NCI-H1105 (cell line): ENCODE measurements at places on chromosomes 1 and 21.

DNA sequence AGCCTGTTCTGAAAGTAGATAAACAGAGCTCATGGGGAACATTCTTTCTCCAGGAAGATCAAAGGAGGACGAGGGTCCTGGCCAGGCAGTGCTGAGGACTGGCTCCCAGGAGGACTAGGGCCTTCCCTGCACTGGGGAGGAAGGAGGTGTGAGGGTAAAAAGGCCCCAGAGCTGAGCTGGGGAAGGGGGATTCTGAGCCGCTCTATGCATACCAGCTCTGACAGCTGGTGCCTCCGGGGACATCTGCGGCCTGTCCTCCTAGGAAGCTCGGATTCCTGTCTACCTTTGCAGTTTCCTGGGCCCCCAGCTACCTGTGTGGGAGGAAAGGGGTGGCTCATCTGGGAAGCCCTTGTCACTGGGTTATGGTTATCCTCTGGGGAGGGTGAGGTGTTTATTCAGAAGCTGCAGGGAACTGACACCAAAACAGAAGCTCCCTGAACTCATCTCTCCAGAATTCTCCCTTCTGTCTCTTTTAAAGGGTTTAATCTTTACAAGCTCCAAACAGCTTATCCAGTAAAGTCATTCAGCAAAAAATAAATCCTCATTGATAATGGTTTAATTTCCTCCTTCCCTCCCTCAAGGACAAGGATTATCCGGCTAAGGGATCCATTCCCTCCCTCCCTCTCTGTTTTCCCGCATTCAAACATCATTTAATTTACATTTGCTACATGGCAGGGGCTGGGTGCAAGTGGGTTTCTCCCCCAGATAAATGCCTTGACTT is 31.0 kb downstream of the NENF start:
- DNase-seq, result no peak

GRCh38 chr21:42096566-42096965 is 25.4 kb downstream of the UMODL1 start:
- DNase-seq, result no peak

- no peak for DNase-seq
Measured at GRCh38 chr1:210792250-210793102, 341.5 kb downstream of the KCNH1 start.

GRCh38 chr1:41517062-41517438 is 32.6 kb upstream of the EDN2 start:
- peak; percentile 24 for DNase-seq
